ENCODE measurements at places on chromosomes 5 and 9.

DNA sequence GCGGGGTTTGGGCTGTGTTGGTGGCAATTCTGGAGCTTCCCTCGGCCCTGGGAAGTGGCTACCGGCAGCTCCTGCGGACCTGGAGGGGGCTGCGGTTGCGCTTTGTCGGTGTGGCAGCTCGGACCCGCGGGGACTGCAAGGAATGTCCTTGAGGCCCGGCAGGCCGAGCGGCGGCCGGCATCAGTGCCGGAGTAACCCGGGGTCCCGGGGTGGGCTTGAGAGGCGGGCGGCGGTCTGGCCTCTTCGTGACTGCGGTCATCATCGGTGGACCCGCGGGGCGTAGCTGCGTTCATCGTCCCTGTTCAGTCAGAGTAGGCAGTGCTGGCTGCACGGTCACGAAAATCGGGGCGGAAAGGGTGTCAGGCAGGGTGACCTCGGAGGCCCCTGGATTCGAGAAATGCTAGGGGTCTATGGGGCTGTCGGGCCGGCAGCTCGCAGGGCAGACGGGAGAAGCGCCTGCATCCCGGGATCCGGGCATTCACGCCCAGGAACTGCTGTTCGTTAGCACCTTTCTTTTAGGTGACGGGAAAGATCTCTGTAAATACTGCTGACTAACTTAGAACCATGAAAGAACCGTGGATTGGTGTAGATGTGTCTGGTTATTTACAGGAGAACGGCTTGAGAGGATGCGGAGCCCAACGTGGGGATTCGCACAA lies 474 bp downstream of the HMGCR start:
- no peak for DNase-seq

GRCh38 chr9:88387036-88387551 lies 1.1 kb upstream of the SPIN1 start:
- no peak for DNase-seq

DNA sequence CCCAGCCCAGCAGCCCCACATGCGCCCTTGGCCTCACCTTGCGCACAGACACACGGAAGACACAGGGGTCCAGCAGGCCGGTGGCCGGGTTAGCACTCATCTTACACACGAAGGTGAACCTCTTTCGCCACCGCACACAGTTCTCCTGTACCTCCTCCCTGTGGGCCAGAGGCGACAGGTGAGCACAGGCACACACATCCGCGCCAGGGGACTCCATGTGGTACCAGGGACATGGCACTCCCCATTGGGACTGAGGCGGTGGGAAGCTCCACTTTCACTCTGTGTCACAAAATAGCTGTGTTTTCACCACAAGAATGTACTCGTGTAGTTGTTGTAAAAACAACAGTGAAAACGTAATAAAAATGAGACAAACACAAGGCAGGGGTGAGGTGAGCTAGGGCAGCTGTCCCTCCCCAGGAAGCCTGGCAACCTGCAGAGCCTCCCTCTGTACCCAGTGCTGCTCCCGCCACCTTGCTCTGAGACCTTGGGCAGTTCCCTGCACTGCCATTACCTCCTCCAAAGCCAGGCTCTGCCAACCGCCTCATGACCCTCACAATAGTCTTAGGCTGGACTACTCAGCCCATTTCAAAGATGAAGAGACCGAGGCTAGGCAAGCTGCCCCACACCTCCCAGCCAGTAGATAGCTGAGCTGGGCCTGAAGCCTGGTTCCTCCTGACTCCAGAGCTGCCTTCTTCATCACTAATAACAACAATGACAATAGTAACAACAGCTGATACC lies 16.3 kb upstream of the DPM2 start:
- DNase-seq = peak; percentile 42

DNA sequence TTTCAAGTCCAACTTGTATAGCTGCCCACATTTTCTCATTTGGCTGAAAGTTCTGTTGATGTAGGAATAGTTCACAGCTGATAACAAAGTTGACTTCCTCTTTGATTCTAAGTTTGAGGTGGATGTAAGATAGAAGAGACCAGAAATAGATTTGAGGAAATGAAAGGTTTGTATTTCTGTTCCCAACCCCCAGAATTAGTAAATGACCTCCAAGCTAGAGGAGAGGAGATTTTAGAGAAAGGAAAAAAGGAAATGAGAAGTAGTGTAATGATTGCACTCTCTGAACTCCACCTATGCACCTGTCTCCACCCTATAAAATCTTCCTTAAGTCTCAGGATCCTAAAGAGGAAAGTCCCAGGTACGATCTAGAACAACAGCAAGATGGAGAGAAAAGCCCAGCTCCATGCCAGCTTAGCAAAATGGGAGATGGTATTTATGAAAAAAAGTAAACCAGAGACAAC lies 130.4 kb upstream of the POC5 start:
- DNase-seq = peak; percentile 3

DNA sequence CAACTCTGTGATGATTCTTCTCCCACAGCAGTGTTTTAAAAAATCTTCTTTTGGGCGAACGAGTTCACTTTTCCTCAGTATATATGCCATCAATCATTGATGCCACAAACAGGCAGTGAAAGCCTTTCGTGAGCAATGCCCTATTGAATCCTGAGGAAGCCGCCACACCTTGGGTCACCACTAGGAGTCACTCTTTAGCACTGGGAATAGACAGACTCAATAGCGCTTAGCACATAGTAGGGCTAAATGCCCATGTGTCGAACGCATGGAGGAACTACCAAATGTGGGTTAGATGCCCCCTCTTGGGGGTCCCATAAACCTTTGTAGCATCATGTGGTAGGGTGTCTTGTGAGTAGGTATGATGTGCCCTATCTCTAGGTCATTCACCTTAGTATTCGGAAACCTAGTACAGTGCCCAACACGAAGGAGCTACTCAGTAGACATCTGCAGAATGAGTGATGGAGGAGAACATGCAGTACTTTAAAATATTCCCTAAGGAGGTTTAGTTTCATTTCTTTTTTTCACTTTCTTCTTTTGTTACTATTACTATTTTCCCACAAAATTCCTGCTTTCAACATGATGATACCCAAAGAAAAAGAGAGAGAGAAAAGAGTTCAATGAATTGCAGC lies 603.7 kb downstream of the BNC2 start:
- no peak for DNase-seq

DNA sequence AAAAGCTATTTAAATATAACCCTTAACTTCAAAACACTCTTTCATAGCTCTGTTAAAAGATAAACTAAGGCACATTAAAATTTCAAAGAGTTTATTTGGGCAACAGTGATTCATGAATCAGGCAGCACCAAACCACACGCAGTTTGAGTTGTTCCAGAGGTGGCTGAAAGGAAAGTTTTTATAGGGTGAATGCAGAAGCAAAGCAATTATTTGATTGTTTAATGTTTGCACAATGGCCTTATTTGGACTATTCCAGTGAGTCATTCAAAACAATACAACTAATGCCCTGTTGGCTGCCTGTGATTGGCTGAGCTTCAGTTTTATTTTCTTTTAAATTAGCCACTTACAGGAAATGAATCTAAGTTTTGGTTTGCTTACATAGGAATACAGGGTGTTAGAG lies 125.3 kb downstream of the CEP120 start:
- DNase-seq = no peak

GRCh38 chr9:135281791-135282737 lies 194.6 kb downstream of the OLFM1 start:
- DNase-seq = peak; percentile 44

DNA sequence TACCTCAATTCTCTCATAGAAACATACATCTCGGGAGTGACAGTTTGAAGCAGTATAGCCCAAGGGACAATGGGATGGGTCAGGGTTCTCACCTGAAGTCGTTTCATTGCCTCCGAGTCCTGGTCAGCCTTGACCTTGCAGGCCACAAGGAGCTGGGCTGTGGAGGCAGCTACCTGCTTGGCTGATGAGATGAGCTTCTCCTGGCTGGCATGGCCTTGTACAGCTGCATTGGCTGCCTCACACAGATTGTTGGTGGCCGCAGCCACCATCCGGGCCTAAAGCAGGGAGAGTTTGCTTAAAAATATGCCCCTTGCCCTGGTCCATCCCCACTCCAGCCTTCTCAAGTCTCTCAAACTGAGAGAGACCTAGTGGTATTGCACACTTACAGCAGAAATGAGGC lies 8.5 kb upstream of the TPM2 start:
- no peak for DNase-seq
